Left renal cortex interstitium (tissue), 4 donors: ENCODE measurements at places on chromosomes 16 and 17.

GRCh38 chr16:3718628-3719027, 1.3 kb upstream of the TRAP1 start:
- DNase-seq: no peak

DNA sequence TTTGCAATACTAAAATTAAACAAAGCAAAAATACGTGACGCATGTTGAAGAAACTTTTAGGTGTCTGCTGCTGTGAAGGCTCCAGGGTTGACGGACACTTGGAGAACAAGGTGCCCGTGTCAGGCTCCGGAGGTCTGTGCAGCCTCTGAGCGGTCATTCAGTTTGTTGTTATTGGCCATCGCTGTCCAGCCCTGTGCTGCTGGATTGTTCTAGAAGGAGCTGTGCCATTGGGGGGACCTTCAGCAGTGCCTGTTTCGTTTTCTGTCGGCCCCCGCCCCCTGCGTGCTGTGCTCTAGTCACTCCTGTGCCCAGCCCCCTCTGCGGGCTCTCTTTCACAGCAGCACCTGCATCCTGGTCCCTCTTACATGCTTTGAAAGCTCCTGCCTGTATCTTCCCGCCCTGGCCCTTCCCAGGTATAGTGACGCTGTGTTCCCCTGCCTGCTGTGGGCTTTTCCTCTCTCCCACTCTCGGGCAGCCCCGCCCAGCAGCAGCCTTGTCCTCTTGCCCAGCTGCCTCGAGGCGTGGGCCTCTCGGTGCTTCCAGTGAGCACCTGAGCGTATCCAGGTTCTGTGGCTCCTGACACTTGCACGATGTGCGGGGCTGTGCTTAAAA, 50.7 kb downstream of the RNF213 start:
- DNase-seq: no peak

- DNase-seq: no peak
Measured at GRCh38 chr17:36829676-36830075, 107.6 kb upstream of the LHX1 start.

DNA sequence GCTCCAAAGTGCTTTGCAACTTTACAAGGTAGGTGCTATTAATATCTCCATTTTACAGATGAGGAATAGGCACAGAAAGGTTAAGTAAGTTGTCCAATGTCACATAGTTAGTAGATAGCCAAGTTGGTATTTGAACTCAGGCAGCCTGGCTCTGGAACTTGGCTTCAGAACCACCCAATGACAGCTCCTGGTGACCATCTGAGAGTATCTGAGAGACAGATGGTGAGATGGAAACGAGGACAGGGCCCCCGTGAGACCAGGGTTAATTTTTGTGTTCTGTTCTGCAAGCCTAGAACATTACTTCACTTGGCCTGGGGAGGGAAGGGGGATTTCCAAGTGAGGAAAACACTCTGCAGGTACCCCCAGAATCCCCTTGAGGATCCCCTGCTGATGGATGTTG, 9.8 kb upstream of the TMEM132E start:
- DNase-seq: no peak

GRCh38 chr16:51538707-51539498, 387.8 kb upstream of the SALL1 start:
- DNase-seq: no peak

GRCh38 chr17:83037874-83038165, 41.6 kb upstream of the METRNL start:
- no peak for DNase-seq

- DNase-seq: no peak
Measured at GRCh38 chr16:2881783-2882649, 999 bp upstream of the FLYWCH2 start.

DNA sequence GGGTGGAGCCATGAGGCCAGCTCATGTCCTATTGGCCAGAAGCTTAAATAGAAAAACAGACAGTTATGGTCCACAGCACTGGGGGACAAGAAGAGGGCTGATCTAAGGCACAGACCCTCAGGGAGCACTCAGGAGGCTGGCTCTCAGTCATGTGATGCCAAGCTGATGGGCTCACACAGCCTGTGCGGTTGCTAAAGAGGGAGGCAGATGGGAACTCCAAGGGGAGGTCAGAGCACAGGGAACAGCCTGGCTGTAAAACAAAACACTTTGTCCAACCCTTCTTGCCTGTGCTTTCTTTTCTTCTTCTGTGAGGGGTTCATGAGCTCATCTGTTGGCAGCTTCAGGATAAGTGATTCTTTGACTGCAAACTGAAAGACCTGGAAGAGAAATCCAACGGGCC, 27.2 kb downstream of the CNTNAP1 start:
- no peak for DNase-seq
